Left ventricle myocardium inferior (tissue), 1 donor: ENCODE measurements at places on chromosomes 2 and 18.
A peak's percentile ranks its signal among the peaks of the same experiment; 100 is the strongest.

GRCh38 chr18:53944721-53945120, 279.7 kb downstream of the MBD2 start:
- no peak for DNase-seq

DNA sequence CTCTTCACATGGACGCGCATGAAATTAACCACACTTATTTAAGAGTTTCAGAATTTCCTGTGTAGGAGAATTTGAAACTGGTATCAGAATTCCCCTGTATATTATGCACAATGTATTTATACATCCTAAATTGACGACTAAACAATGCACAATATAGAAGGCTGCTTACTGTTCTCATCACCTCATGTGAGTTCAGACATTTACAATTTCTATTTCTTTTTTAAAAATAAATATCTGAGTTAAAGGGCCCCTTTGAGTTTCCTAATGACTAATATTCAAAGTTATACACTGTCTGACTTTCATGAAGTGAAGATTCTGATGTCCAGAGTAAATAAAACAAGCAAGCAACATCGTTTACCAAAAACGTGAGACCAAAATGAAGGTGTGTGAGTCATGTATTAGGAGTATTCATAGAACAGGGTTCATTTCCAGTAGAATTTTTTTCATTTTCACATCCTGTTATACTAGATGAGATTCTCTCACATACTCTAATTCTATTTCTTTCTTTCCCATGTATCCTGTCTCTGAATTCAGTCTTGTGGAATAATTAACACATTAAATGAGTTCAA, 406.2 kb downstream of the NUP35 start:
- no peak for DNase-seq

DNA sequence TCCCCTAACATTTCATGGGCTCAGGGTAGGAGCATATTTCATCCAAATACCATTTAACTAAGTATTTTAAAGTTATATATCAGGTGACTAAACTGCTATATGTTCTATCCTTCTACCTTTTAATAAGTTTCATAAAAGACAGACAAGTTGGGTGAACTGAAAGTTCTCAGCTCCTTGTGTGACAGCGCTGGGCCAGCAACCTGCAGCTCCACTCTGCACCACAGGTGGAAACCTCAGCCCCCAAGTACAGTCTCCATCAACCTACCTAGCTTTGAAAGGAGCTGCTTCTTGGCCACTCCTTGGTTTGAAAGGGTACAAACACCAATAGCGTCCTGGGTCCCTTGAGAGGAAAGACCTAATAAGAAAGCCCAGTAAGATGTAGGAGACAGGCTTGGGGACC, 177.9 kb downstream of the PDE1A start:
- no peak for DNase-seq

DNA sequence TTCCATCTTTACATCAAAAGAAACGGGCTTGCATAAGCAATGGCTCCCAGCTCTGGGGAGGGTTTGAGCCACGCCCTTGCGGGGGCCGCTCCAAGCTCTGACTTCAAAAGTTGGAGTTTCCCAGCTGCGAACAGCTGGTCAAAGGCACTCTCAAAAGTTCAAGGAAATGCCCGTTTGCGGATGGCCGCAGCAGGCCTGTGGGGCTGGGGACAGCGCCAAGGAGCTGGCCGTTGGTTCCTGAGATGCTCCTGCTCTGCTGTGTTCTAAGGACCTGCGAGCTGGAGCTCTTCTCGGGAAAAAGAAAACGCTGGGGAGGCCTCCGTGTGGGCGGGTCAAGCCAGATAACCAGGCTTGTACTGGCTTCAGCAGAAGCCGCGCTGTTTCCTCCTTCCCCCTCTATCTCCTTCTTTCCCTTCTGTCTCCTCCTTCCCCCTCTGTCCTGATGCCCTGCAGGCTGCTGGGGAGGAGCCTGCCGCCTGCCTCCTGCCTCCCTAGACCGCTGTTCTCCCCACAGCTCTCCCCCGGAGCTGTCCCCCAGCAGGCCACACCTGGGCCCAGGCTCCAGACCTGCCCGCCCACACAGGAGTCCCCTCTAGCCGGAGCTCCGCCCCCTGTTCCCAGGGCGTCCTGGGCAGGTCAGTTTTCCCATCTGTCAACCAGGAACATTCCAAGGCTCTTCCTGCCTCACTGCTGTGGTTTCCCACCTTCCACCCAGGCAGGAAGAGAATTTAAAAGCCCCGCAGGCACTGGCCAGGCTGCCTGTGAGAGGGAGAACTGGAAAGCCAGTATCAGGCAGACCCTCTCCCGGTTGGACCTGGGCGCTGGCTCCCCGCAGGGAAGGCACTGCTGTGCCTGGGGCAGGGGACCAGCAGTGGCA, 14.1 kb downstream of the KLF11 start:
- peak; percentile 78 for DNase-seq

DNA sequence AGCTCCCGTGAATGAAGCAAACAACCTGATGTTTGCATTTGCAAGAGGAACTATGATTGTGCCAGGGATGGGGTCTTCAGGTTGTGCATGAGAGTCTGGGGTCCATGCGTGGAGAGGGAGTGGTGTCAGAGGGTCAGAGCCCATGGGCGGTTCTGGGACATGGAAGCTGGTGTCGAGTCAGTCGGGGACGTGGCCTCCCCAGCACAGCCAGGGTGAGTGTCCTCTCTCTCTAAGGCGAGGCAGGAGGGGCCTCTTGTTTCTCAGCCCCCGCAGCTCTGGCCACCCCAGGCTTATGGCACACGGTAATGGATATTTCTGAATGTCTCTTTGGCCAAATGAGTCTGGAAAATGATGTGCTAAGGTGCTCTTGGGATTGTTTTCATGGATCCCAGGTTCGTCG, 118.6 kb downstream of the RTP5 start:
- DNase-seq, result no peak

DNA sequence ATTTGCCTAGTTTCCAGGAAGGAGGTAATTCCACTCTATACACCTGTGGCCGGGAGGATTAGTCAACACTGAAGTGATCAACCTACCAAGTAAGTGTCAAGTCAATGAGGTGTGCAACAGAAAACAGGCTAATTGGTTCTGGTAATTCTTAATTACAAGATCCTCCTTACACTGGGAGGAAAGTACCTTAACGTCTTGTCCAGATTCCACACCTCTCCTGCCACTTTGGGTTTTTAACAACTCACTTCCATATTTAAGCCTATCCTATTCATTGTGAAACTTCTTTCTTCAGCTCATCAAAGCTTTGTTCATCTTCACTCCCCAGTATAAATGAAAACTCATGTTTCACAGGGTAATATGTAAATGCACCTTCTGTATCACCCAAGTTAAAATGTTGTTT, 22.0 kb upstream of the MAP4K4 start:
- no peak for DNase-seq

DNA sequence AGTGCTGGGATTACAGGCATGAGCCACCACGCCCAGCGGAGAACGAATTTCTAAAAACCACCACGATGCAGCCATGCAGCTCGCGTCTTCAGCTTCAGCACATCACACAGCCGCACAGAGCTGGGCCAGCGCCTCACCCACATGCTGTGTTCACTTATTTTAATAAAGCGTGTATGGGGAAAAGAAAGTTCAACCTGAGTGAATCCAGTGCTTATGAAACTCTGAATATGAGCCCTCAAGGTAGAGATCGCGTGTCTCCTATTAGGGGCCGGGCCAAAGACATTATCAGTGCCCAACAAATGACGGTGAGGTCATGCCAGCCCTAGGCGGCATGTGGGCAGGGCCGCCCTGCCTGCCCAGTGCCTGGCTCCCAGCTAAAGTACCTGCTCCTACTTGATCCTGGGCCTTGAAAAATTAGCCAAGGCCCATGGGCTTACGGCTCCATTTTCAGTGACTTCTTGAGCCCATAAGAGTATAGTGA, 44.3 kb downstream of the SPRED2 start:
- no peak for DNase-seq

DNA sequence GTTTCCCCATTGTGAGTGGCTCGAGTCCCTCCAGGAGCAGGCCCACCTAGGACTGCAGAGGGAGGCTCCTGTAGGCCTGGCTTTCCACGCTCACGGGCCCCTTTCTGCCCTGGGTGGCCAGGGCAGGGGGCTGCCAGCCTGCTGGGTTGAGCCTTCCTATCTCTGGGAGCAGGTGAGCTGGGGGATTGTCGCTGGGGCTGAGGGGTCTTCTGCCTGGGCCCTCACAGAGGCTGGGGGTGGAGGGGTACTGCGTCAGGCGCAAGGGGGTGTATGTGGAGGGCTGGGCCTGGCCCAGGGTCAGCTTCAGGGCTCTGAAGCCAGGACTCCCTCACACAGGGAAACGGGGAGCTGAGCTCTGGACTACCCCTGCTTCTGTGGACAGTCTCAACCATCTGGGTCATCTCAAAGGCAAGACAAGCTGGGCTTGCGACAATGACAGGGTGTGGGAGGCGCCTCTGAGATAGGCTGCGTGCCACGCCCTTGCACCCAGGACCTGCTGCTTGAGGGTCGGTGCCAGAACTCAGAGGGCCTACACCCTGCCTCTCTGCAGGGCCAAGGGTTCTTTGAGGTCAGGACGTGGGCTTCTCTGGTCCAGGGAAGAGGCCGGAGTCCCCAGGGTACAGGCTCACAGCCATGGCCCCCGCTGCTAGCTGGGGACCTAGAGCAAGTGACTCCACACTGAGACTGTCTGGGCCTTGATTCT, 206.1 kb downstream of the TWIST2 start:
- DNase-seq, result no peak

GRCh38 chr2:112584134-112584890, at the start of gene CHCHD5:
TSS of gene CHCHD5 (plus strand) at chr2:112584609. CDS start at chr2:112584648, 39 bp downstream.
- DNase-seq, result peak; percentile 94

DNA sequence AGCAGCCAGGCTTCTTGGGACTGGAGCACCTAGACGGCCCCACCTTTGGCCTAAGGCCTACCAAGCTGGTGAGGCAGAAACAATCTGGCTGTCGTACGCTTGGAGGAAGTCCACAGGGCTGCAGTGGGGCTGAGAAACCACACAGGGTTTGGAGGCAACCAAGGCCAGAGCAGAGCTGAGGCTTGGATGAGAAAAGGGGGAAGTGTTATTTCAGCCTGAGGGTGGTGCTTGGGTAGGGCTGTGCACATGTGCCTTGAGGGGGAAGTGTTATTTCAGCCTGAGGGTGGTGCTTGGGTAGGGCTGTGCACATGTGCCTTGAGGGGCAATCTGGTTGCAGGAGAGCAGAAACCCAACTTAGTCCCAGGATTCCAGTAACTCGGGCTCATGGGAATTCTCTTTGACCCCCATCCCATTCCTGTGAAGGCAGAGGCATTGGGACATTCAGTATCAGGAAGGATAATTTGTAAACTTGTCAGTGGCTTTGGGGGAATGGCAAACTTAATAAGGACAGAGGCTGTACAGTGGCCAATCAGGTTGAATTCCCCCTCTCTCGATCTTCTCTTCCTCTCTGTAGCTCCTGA, 971 bp upstream of the FBXO41 start:
- no peak for DNase-seq

GRCh38 chr18:27144672-27145071, 40.4 kb downstream of the CHST9 start:
- DNase-seq, result no peak
